ENCODE measurements at places on chromosomes 6 and 20.

DNA sequence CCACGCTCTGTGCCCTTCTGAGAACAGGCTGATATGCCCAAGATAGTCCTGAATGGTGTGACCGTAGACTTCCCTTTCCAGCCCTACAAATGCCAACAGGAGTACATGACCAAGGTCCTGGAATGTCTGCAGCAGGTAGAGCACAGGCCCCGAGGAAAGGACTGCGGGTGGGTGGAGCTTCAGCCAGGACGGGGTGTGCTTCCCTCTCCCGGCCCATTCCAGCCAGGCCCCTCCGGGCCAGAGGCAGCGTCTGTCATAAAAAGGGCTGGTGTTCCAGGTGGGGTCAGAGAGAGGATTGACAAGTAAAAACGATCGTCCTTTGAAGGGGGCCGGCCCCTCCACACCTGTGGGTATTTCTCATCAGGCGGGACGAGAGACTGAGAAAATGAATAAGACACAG lies 1.3 kb downstream of the RTEL1 start:
- no peak for DNase-seq

GRCh38 chr20:15546525-15547023 lies 1026.7 kb downstream of the KIF16B start:
- no peak for DNase-seq

GRCh38 chr6:3336859-3337515 lies 78.2 kb downstream of the PSMG4 start:
- DNase-seq, result no peak

- DNase-seq, result no peak
Measured at GRCh38 chr6:19303383-19303782, 533.8 kb upstream of the ID4 start.

- DNase-seq, result no peak
Measured at GRCh38 chr6:74096329-74096728, 400.3 kb downstream of the CD109 start.

GRCh38 chr6:18693881-18694280 lies 306.7 kb downstream of the RNF144B start:
- no peak for DNase-seq

GRCh38 chr6:119938752-119939151 lies 589.2 kb upstream of the MAN1A1 start:
- no peak for DNase-seq

- no peak for DNase-seq
Measured at GRCh38 chr6:39330057-39330456, 7.6 kb upstream of the KCNK16 start.

DNA sequence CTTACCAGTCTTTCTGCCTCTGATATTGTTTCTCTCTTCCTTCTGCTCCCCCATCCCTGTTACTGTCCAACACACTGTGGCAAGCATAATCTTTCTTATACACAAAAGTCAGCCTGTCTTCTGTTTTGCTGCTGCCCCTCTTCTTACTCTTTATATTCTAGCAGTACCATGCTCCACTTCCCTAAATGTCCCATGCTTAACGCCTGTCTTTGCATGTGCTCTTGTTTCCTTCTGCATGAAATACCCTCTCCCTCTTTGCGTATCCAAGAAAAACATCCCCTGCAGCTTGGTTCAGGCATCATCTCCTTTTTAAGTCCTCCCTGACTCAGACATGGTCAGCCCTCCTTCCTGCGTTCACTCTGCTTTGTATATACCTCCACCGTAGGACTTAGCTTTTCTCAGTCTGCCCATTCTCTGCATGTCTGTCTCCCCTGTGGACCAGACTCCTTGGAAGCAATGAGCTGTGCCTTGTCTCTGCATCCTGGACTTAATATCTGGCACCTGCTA lies 103.9 kb downstream of the CTNNBL1 start:
- DNase-seq, result no peak

DNA sequence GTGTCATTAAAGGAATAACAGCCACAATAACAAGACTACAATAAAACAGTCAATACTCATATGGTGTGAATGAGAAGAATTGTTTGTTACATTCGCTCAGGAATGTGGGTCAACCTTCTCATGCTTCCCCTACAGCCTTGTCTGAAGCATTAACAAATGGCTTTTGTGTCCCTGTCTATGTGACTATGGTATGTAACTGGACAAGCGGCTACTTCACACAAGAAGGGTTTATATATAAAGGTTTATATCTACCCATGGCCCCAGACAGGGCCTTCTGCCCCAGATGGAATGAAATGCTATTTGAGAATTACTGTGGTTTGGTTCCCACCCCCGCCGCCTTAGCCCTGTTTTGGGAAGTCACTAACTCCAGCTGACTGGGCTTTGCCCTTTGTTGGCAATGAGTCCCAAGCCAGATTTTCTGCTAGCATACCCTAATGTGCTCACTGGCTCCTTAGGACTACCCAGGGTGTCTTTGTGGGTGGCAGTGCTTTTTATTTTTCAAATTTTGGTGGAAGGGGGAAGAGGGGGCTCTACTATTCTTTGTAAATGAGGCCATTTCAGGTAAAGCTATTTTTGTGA lies 39.4 kb downstream of the TFAP2A start:
- no peak for DNase-seq

- DNase-seq, result no peak
Measured at GRCh38 chr6:167760979-167761793, 65.5 kb upstream of the AFDN start.

DNA sequence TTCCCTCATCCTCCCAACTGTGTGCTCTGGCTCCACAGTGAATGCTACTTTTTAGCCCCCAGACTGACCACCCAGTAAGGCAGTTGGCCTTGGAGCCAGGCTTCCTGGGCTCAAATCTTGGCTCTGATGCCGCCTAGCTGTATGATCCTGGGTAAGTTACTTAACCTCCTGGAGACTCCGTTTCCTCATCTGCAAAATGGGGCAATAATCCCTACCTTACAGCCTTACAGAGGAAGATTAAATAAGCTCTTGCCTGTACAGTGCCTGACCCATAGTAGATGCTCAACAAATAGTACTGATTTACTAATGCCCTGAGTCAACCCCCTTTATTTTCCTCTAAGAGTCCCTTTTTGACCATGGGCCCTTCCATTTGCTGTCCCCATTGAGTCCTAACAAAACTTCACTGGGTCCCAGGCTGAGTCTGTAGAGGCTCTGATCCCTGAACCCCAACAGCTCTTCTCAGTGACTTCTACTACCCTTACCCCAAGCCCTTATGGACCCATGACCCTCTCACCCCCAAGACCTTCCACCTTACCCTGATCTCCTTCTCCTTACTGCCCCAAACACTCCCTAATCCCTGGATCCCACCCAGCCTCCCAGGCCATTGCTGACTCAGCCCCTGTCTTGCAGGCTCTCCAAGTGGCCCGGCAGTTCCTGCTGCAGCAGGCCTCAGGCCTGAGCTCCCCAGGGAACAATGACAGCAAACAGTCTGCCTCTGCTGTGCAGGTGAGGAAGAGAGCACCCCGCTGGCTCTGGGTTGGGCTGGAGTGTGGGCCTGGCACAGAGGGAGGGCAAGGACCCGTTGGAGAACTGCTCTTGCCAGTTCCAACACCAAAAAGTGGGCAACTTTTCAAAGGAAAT lies 31.4 kb downstream of the FOXP4 start:
- peak; percentile 56 for DNase-seq

GRCh38 chr20:62208795-62209755 lies 11.0 kb downstream of the HRH3 start:
- DNase-seq, result peak; percentile 50

- no peak for DNase-seq
Measured at GRCh38 chr20:25046181-25046641, 11.7 kb downstream of the ACSS1 start.

GRCh38 chr20:35039846-35040489 lies 52.6 kb downstream of the TRPC4AP start:
- no peak for DNase-seq

DNA sequence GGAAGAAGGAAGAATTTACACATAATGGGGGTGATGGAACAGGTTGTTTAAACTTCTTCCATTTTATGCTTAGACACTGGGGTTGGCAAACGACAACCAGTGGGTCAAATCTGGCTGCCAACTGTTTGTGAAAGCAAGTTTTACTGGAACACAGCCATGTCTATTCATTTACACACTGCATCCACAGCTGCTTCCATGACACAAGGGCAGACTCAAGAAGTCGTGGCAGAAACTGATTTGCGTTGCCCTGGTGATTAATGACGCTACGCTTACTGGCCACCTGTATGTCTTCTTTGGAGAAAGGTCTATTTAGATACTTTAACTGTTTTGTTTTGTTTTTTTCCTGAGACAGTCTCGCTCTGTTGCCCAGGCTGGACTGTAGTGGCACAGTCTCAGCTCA lies 19.0 kb downstream of the CTCFL start:
- no peak for DNase-seq

- no peak for DNase-seq
Measured at GRCh38 chr6:106520711-106521401, 108.4 kb downstream of the RTN4IP1 start.

DNA sequence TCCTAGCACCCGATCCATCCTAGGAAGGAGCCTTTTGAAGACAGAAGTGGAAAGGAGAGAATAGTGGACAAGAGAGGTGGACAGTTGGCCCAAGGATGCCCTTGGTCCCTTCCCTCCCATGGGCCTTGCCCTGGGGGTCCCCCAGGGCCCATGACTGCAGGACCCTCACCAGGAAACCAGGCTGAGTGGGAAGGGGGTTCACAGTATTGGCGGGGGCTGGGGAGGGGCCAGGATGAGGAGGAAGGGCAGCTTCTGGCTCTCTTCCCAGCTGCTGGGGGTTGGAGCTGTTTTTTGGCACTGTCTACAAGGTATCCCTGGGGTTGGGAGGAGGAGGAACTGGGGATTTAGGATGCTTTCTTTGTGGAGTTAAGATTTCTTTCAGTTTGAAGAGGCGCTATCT lies 4.0 kb upstream of the DSN1 start:
- DNase-seq, result no peak

- peak; percentile 44 for DNase-seq
Measured at GRCh38 chr6:34528996-34529664, 27.0 kb downstream of the SPDEF start.

- DNase-seq, result no peak
Measured at GRCh38 chr6:85428486-85428885, 21.4 kb upstream of the NT5E start.

GRCh38 chr6:116580198-116580597 lies 8.9 kb downstream of the RWDD1 start:
- DNase-seq, result no peak

- DNase-seq, result no peak
Measured at GRCh38 chr6:106530026-106530425, 99.3 kb downstream of the RTN4IP1 start.

DNA sequence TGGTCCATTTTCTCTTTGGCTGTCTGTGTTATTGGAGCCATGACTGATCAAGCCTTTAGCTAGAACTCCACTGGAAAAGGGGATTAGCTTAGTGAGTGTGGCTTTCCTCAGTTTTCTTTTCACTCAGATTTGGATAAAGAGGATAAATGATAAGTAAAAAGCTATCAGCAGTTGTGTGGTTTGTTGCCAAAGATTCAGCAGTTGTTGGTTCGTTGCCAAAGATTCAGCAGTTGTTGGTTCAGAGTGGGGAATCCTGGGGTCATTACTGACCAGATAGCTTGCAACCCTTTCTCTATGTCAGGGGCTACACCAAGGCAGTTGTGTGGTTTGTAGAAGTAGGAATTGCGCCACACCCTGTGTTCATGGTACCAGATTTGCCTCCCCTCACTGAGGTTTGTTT lies 107.7 kb upstream of the SCP2D1 start:
- no peak for DNase-seq

DNA sequence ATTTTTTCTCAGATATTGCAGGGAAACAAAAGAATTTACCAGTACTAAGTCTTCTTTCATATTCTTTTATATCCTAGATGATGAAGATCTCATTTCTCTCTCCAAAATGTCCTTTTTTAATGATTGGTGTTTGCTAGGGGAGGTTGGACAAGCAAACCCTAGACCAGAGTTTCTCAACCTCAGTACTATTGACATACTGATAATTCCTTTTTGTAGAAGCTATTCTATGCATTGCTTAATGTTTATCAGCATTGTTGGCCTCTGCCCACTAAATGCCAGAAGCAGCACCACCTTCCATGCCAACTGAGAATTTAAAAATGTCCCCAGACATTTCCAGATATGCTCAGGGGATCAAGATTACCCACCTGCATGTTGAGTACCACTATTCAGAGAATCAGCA lies 14.4 kb upstream of the TFAP2B start:
- no peak for DNase-seq

- no peak for DNase-seq
Measured at GRCh38 chr20:1644101-1644962, 13.2 kb downstream of the SIRPG start.

- no peak for DNase-seq
Measured at GRCh38 chr20:45156713-45157112, 18.0 kb upstream of the PI3 start.

DNA sequence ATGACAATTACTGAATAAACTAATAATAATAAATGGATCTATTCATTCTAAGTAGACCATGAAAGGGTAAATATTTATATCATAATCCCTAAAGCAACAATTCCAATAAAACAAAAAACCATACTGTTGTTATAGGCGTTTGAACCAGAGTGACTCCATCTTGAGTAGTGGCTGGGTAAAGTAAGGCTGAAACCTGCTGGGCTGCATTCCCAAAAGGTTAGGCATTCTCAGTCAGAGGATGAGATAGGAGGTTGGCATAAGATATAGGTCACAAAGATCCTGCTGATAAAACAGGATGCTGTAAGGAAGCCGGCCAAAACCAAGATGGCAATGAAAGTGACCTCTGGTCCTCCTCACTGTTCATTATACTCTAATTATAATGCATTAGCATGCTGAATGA lies 8.3 kb downstream of the OR2H1 start:
- no peak for DNase-seq

DNA sequence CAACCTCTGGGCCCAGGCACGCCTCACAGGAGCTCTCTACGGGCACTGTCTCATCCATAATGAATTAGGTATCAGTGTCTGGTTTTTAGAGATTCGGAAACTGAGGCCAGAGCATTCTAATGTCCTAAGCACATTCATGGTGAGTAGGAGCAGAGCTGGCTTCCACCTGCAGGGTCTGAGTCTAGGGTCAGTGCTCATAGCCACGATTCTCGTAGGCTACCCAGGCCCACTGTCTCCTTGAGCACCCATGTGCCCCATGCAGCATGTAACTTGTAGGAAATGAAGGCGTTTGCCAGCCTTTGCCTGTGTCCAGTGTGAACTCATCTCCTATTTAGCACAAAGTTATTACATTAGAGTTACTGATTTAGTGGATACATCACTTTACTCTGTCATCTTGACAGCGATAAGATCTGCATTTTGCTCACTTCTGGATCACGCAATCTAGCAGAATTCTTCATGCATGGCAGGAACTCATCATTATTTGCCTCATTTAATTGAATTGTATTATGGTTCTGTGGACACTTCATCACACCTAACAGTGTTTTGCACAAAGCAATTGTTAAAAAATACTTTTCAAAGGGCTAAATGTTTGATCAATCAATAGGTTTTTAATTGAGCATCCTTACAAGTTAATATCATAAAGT lies 205.3 kb upstream of the SULF2 start:
- DNase-seq, result no peak

GRCh38 chr6:97113170-97113569 lies 169.8 kb downstream of the MMS22L start:
- DNase-seq, result no peak

- no peak for DNase-seq
Measured at GRCh38 chr6:82251942-82252341, 4.4 kb upstream of the IBTK start.

Measured in pancreas (tissue), 10 donors.